ENCODE measurements at places on chromosomes 3 and 15.

DNA sequence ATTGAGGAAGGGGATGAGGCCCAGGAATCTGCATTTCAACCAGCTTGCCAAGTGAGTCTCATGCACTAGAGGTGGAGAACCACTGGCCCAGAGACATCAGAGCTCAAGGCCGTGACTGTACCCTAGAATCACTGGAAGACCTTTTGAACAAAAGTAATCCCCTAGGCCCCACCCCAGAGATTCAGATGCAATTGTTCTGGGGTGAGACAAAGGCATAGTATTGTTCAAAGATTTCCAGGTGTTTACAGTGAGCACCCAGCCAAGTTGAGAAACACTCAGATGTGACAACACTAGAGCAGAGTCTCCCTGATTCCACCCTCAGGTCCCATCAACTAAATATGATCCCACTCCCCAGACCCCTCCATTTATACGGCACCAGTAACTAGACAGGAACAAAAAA is 290.3 kb upstream of the TLE3 start:
- no peak for DNase-seq

- DNase-seq, result no peak
These were observed 167.6 kb downstream of the ECT2 start for GRCh38 chr3:172918165-172918564.

- DNase-seq, result no peak
These were observed 188.4 kb upstream of the ST8SIA2 start for GRCh38 chr15:92205255-92205739.

GRCh38 chr15:69145694-69146492 is 14.5 kb upstream of the GLCE start:
- no peak for DNase-seq

DNA sequence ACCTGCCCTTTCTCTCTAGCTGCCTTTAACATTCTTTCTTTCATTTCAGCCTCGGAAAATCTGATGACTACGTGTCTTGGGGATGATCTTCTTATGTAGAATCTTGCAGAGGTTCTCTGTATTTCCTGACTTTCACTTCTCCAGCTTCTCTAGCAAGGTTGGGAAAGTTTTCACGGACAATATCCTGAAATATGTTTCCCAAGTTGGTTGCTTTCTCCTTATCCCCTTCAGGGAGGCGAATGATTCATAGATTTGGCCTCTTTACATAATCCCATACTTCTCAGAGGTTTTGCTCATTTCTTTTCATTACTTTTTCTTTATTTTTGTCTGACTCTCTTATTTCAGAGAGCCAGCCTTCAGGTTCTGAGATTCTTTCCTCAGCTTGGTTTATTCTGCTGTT is 62.1 kb upstream of the CCDC54 start:
- DNase-seq, result no peak

DNA sequence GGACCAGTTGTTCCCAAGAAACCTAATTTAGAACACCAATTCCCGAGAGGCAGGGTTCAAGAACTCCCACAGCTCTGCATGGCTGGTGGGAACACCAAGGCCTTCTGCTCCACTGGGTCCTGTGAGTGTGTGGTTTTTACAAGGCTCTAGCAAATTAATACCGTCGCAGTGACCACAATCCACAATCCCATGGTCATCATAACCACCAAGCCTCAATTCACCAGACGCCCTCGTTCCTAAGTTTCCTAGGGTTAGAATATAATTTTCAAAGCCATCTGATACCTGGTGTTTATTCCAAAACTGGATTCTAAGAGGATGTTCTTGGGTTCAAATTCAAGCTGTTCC is 114.9 kb upstream of the RPL32 start:
- no peak for DNase-seq

GRCh38 chr3:96959901-96960641 is 145.7 kb downstream of the EPHA6 start:
- no peak for DNase-seq
